Keratinocyte (primary cell): ENCODE measurements at places on chromosomes 2 and 18. TPM values are rescaled to one million over a fixed set of nuclear protein-coding genes. Genes with fewer than 3 reads are reported as not detected.

The FIGN gene
- polyA plus RNA-seq = 1.9 to 2.9 TPM (median 2.0 TPM) in 3 replicates

The PFN4 gene
- 0.14 to 0.28 TPM (median 0.16 TPM) in 3 replicates for polyA plus RNA-seq

The GAREM1 gene
- polyA plus RNA-seq = 2.8 to 3.8 TPM (median 3.6 TPM) in 3 replicates

The ALK gene
- polyA plus RNA-seq = not detected in 3 replicates

The POTEC gene
- polyA plus RNA-seq = not detected in 3 replicates

The MYL1 gene
- not detected in 3 replicates for polyA plus RNA-seq

The KCNJ3 gene
- polyA plus RNA-seq = not detected in 3 replicates

The GALNT3 gene
- 23.9 to 70.3 TPM (median 34.4 TPM) in 3 replicates for polyA plus RNA-seq

The ASB18 gene
- polyA plus RNA-seq = not detected in 3 replicates

The SERPINB13 gene
- 15.5 to 69.8 TPM (median 44.6 TPM) in 3 replicates for polyA plus RNA-seq

The LIMS1 gene
- polyA plus RNA-seq = 62.5 to 99.3 TPM (median 72.5 TPM) in 3 replicates

The SLC14A1 gene
- polyA plus RNA-seq = 0.06 to 0.23 TPM in 2 of 3 replicates, not detected in the other

The TRIM43B gene
- not detected in 3 replicates for polyA plus RNA-seq

The GLI2 gene
- 0.04 to 0.06 TPM (median 0.05 TPM) in 3 replicates for polyA plus RNA-seq

The SH3BP4 gene
- 46.4 to 56.4 TPM (median 50.4 TPM) in 3 replicates for polyA plus RNA-seq
